Stimulated activated CD4-positive, alpha-beta T cell treated with anti-CD3 and anti-CD28 coated beads, TNF-alpha, amount 100 ng/mL, for 1 hour (primary cell): ENCODE measurements at places on chromosomes 1 and 21.
A peak's percentile ranks its signal among the peaks of the same experiment; 100 is the strongest.

DNA sequence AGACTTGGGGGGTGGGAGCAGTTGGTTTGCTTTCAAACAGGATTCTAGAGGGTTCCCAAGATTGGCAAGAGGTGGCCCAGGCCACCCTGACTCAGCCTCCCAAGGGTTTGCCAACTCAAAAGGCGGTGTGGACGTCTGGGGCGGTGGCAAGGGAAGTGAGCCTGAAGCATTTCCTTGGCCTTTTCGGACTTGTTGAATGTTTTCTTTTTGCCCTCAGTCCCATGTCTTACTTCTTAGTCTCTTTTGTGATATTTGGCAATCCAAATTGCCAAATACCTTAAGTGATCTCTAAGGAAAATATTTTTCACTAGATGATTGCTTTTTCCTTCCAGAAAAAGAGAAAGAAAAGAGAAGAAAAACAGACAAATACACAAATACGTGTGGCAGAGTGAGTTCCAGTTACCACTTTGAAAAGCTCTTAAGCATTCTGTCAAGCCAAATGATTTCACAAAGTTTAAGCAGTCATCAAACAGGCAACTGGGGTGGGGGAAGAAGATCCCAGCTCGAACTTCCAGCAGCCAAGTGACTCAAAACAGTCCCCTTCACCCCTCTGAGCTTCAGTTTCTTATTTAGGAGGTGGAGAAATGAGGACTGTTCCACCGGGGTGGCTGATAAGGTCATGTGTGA lies 374.6 kb upstream of the USP24 start:
- DNase-seq: no peak

GRCh38 chr1:110106013-110106941 lies 6.0 kb upstream of the UBL4B start:
- peak; percentile 36 for DNase-seq

DNA sequence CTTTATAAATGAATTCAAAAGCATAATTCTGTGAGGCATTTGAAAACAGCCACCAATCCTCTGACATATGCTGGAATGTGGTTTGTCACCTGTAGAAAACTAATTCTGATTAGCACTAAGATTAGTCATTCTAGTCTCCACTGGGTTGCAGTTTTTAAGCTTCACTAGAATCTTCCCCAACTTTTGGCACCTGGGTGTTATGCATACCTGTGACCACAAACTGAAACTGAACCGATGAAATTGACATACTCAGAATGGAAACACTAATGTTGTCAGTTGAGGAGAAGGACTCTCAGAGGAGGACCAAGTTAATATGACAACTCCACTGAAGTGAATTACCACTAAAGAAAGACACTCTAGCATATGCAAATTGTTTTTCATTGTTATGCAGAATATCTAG lies 285.8 kb upstream of the NEGR1 start:
- DNase-seq: no peak

DNA sequence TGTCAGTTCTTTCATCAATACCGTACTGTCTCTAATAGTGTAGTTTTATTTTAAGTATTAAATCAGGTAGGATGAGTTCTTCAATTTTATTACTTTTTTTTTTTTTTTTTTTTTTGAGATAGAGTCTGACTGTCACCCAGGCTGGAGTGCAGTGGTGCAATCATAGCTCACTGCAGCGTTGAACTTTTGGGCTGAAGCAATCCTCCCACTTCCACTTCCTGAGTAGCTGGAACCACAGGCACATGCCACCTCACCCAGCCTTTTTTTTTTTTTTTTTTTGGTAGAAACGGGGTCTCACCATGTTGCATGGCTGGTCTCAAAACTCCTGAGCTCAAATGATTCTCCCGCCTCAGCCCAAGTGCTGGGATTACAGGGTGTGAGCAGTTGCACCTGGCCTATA lies 44.3 kb downstream of the INAVA start:
- DNase-seq: no peak

- no peak for DNase-seq
Observed at GRCh38 chr1:16421201-16421600, 16.0 kb downstream of the SPATA21 start.

DNA sequence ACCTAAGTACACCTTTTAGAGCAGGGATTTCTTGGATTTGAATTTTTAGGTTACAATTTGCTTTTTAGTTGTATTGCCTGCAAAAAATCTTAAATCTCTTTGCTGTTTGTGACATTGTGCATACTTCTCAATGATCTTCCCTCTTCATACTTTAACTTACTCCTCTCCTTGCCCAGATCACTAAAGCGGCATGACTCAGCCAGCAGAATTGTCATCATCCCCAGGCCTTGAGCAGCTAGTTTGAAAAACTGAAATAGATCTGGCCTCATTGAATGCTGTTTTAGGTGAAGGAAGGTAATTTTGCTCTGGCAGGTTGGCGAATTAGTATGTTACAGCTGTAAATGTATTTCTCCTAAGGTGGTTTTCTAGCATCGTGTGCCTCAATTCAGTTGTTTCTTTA lies 145.9 kb downstream of the RYR2 start:
- no peak for DNase-seq

- DNase-seq: no peak
Observed at GRCh38 chr1:212267460-212267859, 17.8 kb upstream of the PPP2R5A start.

- DNase-seq: peak; percentile 59
Observed at GRCh38 chr1:6614019-6614928, 743 bp downstream of the PHF13 start.

DNA sequence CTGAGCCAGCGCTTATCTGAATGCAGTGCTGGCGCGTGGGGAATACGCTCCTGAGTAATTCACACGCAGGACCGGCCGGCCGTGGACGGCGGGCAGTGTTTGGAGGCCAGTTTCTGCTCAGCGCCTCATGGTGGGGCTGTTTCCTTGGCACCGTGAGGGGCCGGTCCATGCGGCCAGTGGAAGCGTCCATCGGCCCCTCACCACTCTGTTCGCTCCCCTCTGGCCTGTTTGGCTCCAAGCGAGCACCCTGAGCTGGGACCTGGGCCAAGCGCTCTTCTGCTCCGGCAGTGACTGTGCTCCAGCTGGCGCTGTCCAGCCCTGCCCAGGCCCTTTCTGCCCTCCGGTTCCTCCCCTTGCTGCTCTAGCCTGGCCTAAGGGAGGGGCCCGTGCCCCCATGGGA lies 16.3 kb upstream of the PLCH2 start:
- no peak for DNase-seq

GRCh38 chr21:35511696-35512162 lies 462.6 kb upstream of the RUNX1 start:
- DNase-seq: no peak

DNA sequence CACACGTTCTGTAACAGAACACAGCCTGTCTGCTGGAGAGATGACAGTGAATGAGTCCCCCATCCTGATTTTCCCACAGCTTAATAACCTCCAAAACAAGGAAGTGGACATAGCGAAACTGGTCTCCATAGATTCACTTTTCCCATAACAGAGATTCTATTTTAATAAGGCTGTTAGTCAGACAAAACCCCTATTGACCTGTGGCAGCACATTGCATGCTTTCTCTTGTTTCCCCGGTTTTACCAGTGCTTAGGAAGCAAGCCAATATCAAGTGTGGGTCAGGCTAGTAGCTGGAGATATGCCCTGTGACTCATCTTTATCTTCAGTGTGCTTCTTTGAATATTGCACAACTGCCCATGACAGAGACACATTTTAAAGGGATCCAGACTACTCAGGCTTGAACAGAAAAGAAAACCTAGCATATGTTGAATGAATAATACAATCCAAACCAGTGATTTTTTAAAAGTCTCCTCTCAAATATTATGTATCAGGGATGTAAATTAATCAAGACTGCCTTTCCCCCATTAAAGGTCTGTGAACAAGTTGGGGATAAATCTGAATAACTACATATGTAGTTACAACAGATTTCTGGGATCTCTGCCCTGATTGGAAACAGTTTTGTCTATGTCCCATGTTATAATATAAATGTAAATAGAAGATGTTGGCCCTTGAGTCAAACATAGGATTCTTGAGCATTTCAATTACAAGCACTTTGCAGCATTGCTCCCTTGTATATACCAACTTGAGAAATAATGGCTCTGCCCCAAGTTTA lies 11.9 kb upstream of the CLDN8 start:
- DNase-seq: no peak
